ENCODE measurements at places on chromosomes 11 and 22. TPM values are rescaled to one million over a fixed set of nuclear protein-coding genes. Genes with fewer than 3 reads are reported as not detected.

The TCIRG1 gene
- total RNA-seq: 290 TPM

The LRRC74B gene
- total RNA-seq: 0.10 TPM

DNA sequence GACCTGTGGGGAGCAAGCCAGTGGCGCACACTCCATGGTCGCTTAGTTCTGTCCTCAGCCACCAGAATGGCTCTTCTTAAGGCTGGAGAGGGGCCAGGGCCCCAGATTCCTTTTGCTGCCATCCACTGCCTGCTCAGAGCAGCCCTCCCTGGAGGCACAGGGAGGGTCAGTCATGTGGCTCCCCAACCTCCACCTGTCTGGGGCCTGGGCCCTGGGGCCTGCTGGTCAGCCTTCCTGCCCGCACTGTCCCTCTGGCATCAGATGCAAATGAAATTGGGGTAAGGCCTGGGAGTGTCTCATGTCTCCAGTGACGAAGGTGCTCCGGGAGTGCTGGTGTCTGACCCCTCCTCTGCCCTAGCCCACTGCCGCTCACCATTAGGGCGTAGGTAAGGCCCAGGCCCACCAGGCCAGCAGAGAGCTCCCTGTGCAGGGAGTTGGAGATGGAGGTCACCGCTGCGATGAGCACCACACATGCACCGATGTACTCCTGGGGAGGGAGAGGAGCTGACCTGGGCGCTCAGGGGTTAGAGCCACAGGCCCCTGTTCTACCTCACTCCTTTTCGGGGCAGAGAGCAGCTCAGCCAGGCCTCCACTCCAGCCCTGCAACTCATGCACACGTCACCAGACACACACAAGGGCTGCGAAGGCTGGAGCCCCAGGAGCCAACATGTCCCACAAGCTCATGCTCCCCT lies 9.0 kb upstream of the KCNJ11 start:
- no peak overlapping the region for H3K27ac ChIP-seq
- H3K27me3 ChIP-seq: no peaks in the 10 kb centered on the region
- DNase-seq: no peak
- no peaks in the 10 kb centered on the region for H3K4me1 ChIP-seq
- no peak overlapping the region for H3K4me3 ChIP-seq
- H3K36me3 ChIP-seq: no peaks in the 10 kb centered on the region

DNA sequence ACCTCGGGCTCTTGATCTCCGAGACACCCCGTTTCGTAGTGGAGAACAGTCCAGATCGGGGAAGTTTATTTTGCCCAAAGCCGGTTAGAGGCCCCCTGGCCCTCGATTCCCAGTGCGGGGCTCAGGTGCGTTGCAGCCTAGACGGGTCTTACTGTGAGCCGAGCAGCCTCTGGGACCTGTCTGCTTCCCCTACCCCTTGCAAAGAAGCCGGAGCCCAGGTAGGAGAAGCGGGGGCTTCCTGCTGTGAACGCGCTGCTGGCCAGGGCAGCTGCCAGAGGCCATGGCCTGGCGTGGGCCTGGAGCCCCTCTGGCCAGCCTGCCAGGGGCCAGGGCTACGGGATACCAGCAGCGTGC lies 621 bp downstream of the TSPO start:
- peaks cover 20% of the 10 kb centered on the region for H3K4me1 ChIP-seq
- H3K27ac ChIP-seq: peak overlapping the region; percentile 71
- no peaks in the 10 kb centered on the region for H3K27me3 ChIP-seq
- H3K4me3 ChIP-seq: peak overlapping the region; percentile 69
- no peaks in the 10 kb centered on the region for H3K36me3 ChIP-seq

The CD44 gene
- total RNA-seq: 1,181 TPM

The CASP5 gene
- not detected for total RNA-seq

DNA sequence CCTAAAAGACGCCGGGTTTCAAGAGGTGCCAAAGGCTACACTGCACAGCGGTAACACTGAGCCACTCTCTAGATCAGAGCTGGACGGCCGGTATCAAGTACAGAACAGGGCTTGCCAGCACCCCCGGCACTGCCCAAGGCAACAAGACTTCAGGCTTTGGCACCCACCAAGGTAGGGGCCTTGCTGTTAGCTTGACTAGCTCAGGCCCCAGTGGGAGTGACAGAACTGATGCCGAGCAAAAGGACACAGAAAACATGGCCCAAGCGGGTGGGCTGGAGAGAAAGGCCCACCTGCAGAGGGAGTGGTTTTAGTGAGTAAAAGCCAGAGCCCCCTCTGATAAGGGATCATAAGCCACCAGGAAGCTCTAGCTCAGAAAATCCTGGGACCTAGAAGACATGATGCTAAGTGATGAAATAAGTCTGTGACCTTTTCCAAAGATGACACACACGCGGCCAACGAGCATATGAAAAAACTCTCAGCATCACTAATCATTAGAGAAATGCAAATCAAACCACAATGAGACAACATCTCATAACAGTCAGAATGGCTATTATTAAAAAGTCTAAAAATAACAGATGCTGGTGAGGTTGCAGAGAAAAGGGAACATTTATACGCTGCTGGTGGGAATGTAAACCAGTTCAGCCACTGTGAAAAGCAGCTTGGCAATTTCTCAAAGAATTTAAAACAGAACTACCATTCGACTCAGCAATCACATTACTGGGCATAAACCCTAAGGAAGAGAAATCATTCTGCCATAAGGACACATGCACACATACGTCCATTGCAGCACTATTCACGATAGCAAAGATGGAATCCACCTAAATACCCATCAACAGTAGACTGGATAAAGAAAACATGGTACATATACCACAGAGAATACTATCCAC lies 12.9 kb downstream of the EHD1 start:
- no peak for DNase-seq
- no peaks in the 10 kb centered on the region for H3K27me3 ChIP-seq
- H3K36me3 ChIP-seq: peaks cover 28% of the 10 kb centered on the region
- H3K4me3 ChIP-seq: peak overlapping the region; percentile 67

DNA sequence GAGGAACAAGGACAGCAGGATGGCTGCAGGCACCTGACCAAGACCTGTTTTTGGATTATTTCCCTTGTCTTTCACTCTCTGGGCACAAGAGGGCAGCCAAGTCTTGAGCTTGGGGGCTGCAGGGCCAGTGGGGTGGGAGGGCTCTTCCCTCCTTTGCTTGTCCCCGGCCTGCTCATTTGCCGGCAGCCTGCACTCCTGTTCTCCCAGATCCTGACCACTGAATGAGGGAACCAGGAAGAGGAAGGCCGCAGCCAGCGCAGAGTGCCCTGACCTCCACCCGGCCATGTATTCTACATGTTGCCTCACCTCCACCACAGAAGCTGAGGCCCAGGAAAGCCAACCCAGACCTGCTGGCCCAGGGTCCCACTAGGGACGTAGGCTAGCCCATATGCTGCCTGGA lies 15.5 kb upstream of the NNMT start:
- no peak overlapping the region for H3K27ac ChIP-seq
- H3K4me1 ChIP-seq: no peaks in the 10 kb centered on the region
- no peak overlapping the region for H3K4me3 ChIP-seq

The NRXN2 gene
- total RNA-seq: 0.42 TPM

DNA sequence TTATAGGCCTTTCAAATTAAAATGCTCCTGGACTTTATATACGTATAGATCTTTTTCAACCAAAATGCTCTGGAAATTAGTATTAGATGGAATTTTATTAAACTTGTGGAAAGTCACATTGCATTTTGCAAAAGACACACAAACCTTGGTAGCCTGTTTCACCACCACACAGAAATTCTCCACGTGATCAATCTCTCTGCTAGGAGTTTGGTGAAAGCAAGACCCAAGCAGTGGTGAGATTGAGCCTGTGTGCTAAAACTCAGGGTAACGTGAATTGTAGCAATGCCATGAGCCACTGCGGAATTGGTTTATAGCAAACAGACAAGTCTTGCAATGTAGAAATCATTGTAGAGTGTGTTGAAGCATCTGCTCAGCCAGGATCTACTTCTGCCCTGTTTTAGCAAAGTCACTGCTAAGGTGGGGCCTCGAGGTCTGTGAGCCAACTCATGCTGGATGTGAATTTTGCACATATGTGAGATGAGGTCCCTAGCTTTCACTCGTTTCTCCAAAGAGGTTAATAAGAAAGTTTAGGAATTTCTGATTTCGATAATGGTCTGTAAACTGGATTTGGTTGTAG lies 184.8 kb downstream of the DBX1 start:
- H3K27me3 ChIP-seq: no peaks in the 10 kb centered on the region
- H3K27ac ChIP-seq: no peak overlapping the region
- H3K4me3 ChIP-seq: no peak overlapping the region

DNA sequence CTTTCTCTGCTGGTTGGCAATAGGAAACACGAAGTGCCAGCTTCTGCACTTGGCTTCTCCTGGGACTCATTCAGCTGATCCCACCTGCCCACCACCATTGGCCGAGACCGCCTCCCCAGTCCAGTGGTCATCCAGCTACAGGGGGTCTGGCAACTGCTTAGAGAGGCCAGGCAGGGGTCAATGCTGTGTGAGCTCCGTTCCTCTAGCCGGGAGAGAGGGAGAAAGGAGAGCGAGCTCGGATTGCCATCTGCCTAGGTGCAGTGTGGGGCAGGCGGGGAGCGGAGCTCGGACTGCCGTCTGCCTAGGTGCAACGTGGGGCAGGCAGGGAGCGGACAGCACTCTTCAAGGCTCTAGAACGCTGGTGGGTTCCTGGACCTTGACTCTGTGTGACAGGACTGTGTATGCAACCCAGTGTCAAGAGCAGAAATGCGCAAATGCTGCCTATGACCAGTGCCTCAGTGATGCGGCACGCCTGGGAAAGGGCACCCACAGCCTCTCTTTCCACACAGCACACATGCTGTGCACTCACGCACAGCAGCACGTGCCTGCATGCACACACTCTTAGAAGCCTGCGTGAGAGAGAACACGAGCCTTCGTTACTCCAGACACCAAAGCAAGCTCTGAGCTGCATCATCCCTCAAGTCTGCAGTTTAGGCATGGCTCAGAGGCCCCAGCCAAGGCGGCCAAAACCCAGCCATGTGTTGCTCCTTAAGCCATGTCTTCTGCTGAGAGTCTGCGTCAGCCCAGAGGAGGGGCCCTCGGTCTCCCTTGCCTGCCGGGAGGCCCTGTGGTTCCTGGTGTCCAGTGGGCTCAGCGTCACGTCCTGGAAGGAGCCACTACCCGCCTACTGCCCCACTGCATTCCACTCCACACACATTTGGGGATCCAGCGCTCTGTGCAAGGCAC lies 26.8 kb upstream of the JAM3 start:
- no peak overlapping the region for H3K27ac ChIP-seq
- no peaks in the 10 kb centered on the region for H3K27me3 ChIP-seq
- no peaks in the 10 kb centered on the region for H3K36me3 ChIP-seq

DNA sequence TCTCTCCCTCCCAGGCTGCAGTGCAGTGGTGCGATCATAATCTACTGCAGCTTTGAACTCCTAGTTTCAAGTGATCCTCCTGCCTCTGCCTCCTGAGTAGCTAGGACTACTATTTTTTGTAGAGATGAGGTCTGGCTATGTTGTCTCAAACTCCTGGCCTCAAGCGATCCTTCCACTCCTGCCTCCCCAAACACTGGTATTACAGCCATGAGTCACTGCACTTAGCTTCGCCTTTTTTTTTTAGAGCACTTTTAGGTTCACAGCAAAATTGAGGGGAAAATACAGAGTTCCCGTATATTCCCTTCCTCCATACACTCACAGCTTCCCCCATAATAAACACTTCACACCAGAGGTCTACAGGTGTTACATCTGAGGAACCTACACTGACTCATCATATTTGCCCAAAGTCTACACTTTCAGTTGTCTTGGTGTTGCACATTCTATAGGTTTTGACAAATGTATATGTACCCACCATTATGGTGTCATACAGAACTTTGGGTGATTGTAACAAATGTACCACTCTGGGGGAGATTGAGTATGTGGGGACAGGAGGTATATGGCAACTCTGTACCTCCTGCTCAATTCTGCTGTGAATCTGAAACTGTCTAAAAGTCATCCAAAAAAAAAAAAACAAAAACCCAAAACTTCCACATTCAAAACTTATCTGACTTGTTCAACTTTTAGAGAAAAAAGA lies 11.3 kb upstream of the SLC37A4 start:
- DNase-seq: no peak
- H3K36me3 ChIP-seq: peaks cover 8% of the 10 kb centered on the region
- no peak overlapping the region for H3K4me3 ChIP-seq
- no peaks in the 10 kb centered on the region for H3K4me1 ChIP-seq
- no peaks in the 10 kb centered on the region for H3K27me3 ChIP-seq

- no peak overlapping the region for H3K27ac ChIP-seq
- H3K27me3 ChIP-seq: no peaks in the 10 kb centered on the region
- no peaks in the 10 kb centered on the region for H3K36me3 ChIP-seq
Observed at GRCh38 chr11:8038811-8039529, 42.0 kb upstream of the TUB start.

The GAS2 gene
- total RNA-seq: 1.0 TPM

GRCh38 chr11:119745112-119745511 lies 16.1 kb upstream of the NECTIN1 start:
- H3K27me3 ChIP-seq: peaks cover 9% of the 10 kb centered on the region
- H3K36me3 ChIP-seq: no peaks in the 10 kb centered on the region
- no peak for DNase-seq
- H3K4me1 ChIP-seq: peaks cover 6% of the 10 kb centered on the region
- H3K27ac ChIP-seq: no peak overlapping the region

The PRG2 gene
- total RNA-seq: not detected

The CSNK2A3 gene
- not detected for total RNA-seq

The GRAMD1B gene
- total RNA-seq: 10.8 TPM

DNA sequence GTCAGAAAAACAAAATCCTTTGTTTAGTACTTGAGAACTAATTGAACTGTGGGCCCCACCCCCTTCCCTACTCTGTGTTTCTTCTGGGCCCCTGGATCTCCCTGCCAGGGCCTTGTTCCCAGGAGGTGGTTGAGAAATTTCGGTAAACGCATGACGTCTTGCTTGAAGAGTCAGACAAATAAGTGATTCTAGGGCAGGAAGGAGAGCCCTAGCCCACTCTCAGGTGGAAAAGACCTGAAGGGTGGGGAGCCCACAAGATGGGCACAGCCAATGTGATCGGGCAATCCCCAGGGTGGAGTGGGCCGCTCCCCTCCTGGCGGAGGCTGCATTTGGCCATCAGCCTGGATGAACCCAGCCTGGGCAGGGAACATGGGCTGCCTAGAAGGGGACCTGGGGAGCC lies 16.8 kb upstream of the P2RY2 start:
- no peak overlapping the region for H3K27ac ChIP-seq
- H3K36me3 ChIP-seq: no peaks in the 10 kb centered on the region
- DNase-seq: no peak
- no peak overlapping the region for H3K4me3 ChIP-seq

DNA sequence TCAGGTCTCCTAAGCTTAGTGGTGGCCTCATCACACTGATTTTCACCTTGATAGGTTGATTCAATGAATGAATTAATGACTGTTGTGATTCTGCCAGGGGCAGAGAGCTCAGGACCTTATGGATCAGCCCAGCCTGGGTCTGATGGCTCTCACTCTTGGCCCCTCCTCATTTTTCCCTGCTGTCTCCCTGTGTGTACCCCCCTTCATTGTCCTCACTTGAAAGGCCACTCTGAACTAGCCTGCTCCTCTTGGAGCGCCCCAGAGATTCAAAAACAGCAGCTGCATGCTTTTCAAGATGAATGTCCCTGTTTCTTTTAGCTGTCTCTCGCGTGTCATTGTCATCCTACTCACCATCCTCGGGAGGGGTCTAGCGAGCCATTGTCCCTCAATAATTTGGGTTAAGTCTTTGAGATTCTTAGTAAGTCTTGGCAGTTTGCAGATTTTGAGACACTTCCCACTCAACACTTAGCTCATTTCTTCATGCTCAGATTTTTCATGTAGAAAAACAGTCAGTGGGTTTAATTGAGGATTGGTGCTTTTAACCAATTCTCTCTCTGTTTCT lies 42.5 kb upstream of the MICAL2 start:
- DNase-seq: no peak
- no peaks in the 10 kb centered on the region for H3K36me3 ChIP-seq

- DNase-seq: no peak
- no peaks in the 10 kb centered on the region for H3K36me3 ChIP-seq
- H3K4me3 ChIP-seq: no peak overlapping the region
- H3K27me3 ChIP-seq: no peaks in the 10 kb centered on the region
- no peak overlapping the region for H3K27ac ChIP-seq
Observed at GRCh38 chr11:43685440-43685839, 4.9 kb downstream of the HSD17B12 start.

All from CD4-positive, CD25-positive, alpha-beta regulatory T cell (primary cell).